Stimulated activated CD8-positive, alpha-beta memory T cell treated with anti-CD3 and anti-CD28 coated beads, Interleukin-4, amount 100 ng/mL, for 24 hours (primary cell): ENCODE measurements at places on chromosomes 3 and 15.

- DNase-seq: no peak
Observed at GRCh38 chr3:194540274-194540905, 53.6 kb upstream of the ATP13A3 start.

DNA sequence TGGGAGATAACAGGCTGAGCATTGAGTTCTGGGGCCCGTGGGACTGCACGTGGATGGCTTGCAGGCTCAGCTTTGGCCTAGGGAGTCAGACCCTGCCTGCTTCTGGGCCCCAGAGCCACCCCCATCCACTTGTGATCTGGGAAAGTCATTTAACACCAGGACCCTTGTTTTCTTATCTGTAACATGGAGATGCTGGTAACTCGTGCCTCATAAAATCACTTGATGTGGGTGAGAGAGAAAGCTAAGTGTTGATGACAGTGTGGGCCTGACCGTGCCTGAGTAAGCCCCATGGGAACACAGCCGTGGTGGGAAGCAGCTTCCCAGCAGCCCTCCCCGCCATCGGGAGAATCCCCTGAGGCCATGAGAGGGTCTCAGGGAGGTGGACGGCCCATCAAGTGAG, 378.1 kb downstream of the GABRB3 start:
- no peak for DNase-seq

DNA sequence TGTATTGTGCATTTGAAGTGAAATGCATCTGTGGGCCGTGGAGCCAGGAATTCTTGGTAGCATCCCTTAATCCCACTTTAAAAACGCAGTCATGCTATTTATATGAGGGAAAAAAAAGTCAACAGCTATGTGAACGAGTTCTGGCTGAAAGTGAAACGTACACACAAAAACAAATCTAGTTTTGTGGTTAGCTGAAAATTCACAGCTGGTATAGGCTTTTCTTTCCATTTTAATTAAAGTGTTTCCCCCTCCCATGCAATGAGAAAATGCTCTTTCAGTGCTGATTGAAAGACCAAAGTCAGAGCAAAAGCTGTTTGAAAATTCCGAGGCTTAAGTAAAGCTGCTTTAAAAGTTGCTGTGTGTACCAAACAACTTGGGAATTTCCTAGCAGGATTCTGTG, 297.4 kb downstream of the PLCL2 start:
- DNase-seq: no peak

GRCh38 chr15:90436952-90437351, 48.9 kb downstream of the IQGAP1 start:
- no peak for DNase-seq

- DNase-seq: no peak
Observed at GRCh38 chr15:36458411-36458810, 121.0 kb upstream of the CDIN1 start.

- DNase-seq: no peak
Observed at GRCh38 chr3:151002003-151002981, 29.8 kb upstream of the CLRN1 start.

- DNase-seq: no peak
Observed at GRCh38 chr15:32106401-32107381, 76.4 kb downstream of the CHRNA7 start.

DNA sequence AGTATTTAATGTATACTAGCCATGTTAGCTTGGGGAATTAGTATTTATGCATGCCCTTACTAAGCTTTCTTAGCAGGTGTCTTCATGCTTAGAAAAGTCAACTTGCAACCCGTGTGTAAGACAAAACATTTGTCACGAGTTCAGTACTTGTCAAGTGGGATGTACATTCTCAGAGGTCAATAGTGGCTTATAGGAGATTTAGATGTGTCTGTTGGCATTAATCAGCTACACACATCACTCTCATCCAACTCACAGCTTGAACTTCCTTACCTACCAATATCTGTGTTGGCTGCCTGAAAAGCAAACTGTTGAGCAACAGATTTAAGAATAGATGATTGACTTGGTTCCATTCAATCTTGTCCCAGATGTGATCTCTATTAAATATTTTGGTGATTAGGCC, 109.5 kb downstream of the ROBO2 start:
- no peak for DNase-seq

- DNase-seq: no peak
Observed at GRCh38 chr3:16084887-16085286, 89.6 kb upstream of the GALNT15 start.

DNA sequence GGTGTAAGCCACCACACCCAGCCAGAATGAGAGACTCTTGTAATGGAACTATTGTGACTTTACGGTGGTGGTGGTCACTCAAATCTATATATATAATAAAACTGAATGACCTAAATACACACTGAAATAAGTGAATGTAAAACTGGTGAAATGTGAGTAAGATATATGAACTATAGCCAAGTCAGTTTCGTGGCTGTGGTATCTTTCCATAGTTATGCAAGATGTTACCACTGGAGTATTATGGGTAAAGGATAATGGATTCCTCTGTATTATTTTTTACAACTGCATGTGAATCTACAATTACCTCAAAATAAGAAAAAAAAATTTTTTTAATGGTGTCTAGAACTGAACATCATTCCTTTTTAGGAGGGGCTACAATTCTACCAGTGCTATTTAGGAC, 21.9 kb downstream of the PIK3CB start:
- no peak for DNase-seq

DNA sequence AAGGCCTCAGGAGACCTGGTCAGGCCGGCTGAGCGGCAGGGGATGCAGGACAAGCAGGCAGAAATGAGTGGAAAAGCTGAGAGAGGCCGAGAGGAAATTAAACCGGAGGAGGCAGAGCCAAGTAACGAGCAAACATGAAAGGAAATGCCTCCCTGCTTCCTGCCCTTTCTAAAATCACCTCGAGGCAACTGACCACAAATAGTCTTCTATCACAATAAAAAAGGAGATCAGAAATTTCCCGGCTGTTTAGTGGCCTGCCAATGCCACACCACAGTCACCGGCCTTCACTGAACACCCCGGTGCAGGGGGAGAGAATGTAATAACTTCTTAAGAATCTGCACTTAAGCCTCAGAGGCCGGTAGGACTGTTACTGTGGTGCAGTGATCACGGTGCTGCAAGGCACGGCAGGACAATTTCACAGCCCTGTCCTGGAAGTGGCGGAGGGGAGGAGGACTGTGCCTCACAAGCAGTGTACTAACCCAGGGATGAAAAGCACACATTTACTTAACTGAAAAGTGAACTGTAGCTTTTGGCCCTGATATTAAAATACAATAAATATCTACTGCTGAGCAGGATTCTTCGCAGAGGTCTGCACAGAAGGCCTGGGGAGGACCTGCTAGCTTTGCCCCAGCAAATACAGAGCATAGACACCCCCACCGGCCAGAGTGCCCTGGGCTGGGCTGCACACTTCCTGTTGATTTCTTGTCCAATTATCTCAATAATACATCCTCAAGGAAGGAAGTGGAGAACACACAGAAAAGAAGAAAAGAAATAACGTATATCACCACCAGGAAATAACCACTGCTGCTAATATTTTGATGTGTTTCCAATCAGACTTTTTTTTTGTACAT, 183.5 kb upstream of the NSMCE3 start:
- DNase-seq: no peak

GRCh38 chr3:47578691-47579632, at the start of gene CSPG5:
Gene CSPG5, minus strand, starts transcription at chr3:47578865. Its CDS starts 172 bp downstream, at chr3:47578693.
- peak; percentile 9 for DNase-seq

- no peak for DNase-seq
Observed at GRCh38 chr3:168161696-168162095, 66.0 kb upstream of the GOLIM4 start.

DNA sequence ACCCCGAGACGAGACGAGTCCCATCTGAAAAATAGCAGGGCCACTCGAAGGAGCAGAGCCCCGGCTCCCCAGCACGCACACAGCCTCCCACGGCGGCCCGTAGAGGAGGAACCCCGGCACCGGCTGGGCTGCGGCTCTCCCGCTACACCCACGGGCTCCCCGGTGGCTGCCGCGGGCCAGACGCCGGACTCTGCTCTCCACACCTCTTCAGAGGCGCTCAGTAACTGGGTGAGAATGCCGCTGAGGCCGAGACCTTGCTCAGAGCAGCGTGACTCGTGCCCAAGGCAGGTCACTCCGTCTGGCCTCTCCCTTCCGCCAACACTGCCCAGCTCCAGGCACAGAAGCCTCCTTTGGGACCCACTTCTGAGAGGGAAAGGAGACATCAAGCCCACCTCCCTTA, 34.4 kb downstream of the TNK2 start:
- DNase-seq: no peak
